ENCODE measurements at places on chromosomes 1 and 21.
A peak's percentile ranks its signal among the peaks of the same experiment; 100 is the strongest.

DNA sequence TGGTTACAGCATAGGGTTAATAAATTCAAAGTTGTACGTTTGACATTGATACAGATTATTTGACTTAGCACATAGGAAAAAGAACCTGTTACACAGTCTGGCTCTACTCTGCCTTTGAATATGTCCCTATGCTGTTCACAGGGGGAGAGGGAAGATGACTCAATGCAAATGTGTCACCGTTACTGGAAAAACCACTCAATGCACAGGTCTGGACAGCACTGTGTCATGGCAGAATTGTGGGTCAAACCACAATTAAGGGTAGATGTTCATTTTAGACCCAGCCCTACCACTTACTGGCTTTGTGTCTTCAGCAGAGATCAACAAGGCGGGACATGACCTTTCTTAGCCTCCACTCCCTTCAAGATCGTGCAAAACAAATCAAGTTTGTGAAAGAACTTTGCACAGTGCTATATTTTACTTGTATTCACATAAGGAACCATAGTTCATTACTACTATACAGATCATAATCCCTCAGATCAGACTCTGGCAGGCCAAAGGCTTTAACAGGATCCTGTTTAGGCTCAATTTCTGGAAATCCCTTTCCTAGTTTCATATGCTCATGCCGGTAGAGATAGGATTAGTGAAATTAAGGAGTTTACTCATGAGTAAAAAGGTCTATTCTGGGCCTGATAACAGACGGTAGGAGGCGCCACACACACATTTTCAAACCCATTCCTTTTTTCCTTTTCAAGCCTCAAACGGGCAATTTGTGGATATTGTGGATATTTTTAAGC, 22.1 kb downstream of the EIF2D start:
- DNase-seq = peak; percentile 77

GRCh38 chr1:161020509-161021164, at the start of gene F11R:
Gene F11R (minus strand): TSS chr1:161021152. CDS start chr1:161021073, 79 bp downstream.
- no peak for DNase-seq

- no peak for DNase-seq
These were observed 296.3 kb downstream of the SMYD3 start for GRCh38 chr1:246210756-246211155.

GRCh38 chr1:87513966-87514660, 185.4 kb downstream of the LMO4 start:
- no peak for DNase-seq

DNA sequence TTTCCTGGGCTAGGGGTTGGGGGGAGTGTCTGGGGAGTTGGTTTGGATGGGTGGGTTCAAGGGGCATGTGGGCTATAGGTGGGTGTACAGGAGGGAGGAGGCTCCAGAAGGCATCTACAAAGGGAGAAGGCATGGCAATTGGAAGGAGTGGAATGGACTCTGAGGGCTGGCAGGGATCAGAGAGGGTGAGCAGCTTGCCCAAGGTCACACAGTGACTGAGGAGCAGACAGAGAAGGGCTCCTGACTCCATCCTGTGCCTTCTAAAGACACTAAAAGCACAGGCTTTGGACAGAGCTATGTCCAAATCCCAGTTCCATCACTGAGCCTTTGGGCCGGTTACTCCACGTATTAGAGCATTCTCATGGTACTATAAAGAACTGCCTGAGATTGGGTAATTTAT, 151.8 kb downstream of the PTPRU start:
- no peak for DNase-seq

GRCh38 chr1:160169553-160170399, 18.4 kb downstream of the ATP1A4 start:
- peak; percentile 12 for DNase-seq

DNA sequence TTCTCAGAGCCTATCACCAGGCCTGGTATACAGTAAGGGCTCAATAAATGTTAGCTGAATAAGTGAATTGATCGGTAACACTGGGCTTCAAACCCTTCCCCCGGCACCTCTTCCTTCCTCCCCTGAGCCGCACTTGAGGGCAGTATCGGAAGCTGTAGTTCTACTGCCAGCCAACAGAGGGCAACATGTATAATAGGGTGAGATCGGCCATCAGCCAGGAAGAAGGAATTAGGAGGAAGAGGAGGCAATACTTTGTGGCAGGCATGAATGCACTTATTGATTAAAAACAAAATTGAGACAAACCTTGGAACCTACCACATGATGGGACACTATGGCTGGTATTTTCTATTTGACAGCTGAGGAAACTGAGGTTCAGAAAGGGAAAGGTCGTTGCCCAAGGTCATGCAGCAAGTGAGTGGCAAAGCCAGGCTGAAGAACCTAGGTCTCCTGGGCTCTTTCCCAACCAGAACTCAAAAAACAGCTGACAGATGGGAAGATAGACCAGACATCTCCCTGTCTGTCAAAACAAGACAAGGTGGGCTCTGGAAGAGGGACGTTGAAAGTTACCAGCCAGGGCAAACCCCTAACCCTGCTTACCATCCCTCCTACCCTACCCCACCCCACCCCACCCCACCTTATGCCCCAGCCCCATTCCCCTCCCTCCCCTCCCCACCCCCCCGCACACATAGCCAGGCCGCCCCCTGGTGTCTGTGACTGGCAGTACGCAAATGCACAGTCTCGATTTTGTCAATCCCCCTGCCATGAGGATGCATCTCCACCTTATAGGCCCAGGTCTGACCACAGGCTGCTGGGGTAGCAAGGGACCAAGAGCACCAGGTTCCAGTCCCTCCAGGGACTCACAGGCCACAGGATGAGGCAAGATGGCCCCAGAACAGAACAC, 107.3 kb upstream of the RUNX3 start:
- DNase-seq = peak; percentile 70

- no peak for DNase-seq
These were observed 77.7 kb upstream of the DIRAS3 start for GRCh38 chr1:68128157-68128556.

DNA sequence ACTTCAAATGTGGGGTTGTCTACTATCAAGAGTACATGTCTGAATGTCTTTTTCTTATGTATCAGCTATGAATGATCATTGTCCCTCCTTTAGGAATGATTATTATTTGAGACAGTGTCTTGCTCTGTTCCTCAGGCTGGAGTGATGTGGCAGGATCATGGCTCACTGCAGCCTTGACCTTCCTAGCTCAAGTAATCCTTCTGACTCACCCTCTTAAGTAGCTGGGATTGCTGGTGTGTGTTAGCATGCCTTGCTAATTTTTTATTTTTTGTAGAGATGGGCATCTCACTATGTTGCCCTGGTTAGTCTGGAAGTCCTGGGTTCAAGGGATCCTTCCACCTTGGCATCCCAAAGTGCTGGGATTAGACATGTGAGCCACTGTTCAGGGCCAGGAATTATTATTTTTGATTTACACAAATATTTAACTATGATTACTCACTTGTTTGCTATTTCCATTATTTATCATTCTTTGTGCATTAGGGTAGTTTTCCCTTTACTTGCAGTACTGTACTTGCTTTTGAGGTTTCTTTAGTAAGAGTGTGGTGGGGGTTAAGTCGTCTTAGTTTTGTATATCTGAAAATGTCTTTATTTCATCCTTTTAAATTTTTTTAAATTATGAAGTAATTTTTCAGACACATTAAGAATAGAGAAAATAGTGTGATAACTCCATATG, 12.8 kb downstream of the S100A7 start:
- DNase-seq = no peak

DNA sequence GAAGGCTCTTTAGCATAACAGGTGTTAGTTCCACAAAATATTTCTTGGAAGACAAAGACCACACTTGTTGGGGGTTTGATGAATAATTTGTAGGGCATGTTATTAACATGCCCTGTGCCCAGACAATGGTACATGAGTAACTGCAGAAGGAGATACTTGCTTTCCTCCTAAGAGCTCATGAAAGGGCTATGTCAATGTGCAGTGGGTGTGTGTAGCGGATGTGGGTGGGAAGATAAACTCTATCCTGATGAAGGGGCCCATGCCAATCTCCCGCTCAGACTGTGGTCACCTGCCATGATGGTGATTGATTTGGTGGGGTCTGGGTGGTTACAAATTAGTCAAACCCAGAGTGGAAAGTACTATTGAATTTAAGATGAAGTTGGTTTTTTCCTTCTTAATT, 69.8 kb upstream of the DNAH14 start:
- DNase-seq = no peak

Measured in stimulated activated CD4-positive, alpha-beta T cell treated with anti-CD3 and anti-CD28 coated beads, Interleukin-4, amount 100 ng/mL, for 24 hours (primary cell).